ENCODE measurements at places on chromosomes 1 and 21.

DNA sequence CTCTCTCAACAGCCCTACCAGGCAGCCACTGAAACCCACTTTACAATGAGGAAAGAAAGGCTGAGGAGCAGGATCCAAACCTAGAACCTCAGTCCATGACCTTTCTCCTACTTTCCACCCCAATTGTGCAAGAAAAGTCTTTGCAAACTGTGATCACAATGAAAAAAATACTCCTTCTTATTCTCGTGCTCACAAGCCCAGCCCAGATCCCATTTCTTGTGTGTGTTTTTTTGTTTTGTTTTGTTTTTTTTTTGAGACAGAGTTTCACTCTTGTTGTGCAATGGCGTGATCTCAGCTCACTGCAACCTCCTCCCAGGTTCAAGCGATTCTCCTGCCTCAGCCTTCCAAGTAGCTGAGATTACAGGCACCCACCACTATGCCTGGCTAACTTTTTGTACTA, 97.7 kb downstream of the CRYAA start:
- DNase-seq: no peak

DNA sequence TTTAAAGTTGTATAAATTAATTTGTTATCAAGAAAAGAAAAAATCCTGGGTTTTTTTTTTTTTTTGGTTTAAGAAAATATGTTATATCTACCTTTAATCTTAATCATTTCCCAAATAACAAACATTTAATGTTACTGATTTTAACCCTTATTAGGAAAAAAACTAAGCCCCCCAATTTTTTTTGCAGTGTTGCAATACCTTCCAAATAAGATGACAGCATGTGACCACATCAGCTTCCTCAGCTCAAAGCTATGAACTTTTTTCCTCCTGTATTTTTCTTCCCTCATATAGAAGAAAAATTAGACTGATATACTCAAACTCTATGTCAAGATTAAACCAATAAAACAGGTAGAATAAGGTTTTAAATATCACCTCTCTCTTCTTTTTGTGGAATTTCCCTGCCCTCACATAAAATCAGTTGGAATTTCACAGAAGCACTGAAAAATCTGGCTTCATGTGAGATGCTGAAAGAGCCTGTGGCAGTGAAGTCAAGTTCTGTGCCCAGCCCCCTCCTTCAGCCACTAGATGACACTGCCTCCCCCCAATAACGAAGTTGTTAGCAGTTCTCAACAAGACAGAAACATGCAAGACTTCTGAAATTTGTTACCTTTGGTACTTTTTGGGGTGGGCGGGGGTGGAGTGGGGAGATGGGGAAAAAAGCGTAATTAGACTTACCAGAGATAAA, 9.6 kb upstream of the SMYD2 start:
- no peak for DNase-seq

- DNase-seq: no peak
Observed at GRCh38 chr1:218546314-218546713, 201.2 kb downstream of the TGFB2 start.

DNA sequence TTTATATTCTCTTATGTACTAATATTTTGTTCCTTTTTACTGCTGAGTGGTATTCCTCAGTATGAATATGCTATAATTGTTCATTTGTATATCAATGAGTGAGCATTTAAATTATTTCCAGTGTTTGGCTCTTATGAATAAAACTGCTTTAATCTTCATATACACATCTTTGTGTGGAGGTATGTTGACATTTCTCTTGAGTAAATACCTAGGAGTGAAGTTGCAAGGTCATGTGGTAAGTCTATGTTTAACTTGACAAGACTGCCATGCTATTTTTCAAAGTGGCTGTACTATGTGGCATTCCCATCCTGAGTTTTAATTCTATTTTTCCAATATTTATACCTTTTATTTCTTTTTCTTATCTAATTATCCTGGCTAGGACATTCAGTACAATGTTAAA, 124.2 kb downstream of the ADSS2 start:
- DNase-seq: no peak

DNA sequence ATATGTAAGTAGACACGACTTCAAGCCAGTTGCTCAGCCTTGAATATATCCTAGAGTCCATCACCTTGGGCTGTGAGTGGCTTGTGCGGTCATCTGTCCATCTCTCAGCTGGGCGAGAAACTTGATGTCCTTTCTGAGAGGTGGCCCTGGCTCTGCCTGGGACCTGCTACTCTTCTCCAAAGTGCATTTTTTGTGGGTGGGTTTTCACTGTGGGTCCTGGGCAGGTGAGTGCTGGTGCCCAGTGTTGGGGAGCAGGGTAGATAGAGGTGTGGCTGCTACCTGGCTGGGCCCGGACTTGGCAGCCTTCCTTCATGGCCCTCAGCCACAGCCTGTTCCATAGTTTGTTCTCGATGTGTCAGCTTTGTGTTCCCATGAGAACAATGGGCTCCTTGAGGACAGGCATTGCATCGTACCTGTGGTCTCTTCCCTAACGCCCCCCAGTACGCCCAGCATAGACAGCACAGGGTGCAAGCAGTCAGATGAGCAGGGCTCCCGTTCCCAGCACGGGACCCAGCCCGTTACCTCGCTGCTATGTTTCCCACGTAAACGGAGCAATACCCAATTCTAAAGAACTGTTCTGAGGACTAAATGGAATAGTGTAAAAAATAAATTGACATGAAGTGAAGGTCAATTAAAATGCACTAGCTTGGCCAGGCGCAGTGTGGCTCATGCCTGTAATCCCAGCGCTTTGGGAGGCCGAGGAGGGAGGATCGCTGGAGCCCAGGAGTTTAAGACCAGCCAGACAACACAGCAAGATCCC, 877 bp upstream of the SLX9 start:
- no peak for DNase-seq

- DNase-seq: no peak
Observed at GRCh38 chr1:28601696-28602095, 9.6 kb downstream of the RAB42 start.

DNA sequence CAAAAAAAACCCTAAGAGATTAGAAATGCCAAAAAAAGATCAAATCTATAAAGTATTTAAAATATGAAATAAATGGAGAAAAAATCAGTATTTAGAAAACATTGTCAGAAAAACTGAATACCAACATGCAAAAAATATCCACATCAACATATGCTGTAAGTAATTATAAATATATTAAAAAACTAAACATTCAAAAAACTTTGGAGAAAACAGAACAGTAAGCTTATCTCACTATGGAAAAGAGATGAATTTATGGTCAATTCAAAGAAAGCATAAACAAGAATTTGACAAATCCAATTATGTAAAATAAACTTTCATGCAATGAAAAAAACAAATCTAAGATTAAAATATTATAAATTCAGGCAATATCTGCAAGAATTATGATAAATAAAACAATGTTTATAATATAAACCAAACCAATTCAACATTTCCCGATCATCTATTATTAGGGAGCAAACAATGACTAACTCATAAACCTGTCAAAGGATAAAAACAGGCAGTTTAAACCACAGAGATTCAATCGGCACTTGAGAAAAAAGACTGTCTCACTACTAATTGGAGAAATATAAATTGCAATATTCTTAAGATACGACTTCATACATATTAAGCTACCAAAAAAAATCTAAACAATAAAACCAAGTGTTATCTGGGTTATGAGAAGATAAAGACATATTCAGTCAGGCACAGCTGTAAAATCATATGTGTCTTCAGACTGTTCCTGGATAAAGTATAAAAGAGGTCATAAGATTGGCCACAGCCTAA, 21.8 kb downstream of the EYA3 start:
- DNase-seq: no peak

- no peak for DNase-seq
Observed at GRCh38 chr1:114116086-114116485, 37.6 kb downstream of the SYT6 start.

GRCh38 chr1:29563571-29563970, 327.2 kb downstream of the PTPRU start:
- no peak for DNase-seq

GRCh38 chr21:27346041-27346448, 379.2 kb upstream of the ADAMTS5 start:
- no peak for DNase-seq

GRCh38 chr1:234620272-234621126, 10.5 kb upstream of the IRF2BP2 start:
- no peak for DNase-seq

- no peak for DNase-seq
Observed at GRCh38 chr1:183956559-183957188, 80.9 kb downstream of the COLGALT2 start.

DNA sequence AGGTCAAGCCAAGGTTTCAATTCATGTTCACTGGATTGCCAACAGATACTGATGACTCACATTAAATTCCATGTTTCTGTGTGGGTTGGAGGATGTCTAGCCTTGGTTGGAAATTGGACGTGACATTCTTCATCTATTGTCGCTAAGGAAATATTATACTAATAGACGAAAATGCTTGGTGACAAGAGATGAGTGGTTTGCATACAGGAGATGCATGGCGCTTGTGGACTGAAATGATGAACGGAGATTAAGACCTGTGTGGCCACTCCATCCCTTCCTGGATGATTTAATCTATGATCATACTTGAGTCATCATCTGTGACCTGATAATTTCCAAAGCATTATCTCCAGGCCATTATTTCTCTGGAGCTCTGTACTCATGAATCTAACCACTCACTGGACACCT, 97.0 kb upstream of the CD34 start:
- no peak for DNase-seq
